Stimulated activated CD8-positive, alpha-beta memory T cell treated with anti-CD3 and anti-CD28 coated beads, Interleukin-7, amount 100 ng/mL, for 24 hours (primary cell): ENCODE measurements at places on chromosomes 16 and 17.

DNA sequence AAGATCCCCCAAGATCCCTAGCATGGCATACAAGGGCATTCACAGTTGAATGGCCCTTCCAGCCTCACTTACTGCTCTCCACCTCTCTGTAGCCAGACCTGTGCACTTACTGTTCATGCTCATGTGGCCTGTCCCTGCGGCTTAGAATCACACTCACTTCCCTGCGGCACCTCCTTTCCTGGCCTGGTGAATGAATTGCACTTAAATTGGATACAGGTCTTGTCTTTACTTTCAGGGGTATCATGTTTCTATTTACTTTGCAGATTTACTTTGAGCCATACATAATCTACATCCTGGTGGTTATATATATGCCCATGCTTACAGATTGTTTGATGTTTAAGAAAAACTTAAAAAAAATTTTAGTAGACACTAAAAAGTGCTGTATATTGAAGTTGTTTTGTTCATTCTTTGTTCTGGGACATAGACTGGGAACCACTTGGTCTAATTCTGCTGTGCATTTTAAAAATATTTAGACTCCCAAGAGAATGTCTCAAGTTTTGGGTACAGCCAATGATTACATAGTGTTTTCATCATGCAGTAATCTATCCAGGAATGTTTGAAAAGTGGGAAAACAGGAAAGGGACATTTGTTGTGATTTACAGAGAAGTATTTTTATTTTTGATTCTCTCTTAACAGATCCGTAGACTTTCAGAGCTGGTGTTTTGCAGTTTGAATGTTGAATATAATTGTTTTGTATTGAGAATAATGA, 63.9 kb downstream of the NUP88 start:
- no peak for DNase-seq

- DNase-seq: no peak
These were observed 22.5 kb downstream of the DNAI2 start for GRCh38 chr17:74296548-74296936.

DNA sequence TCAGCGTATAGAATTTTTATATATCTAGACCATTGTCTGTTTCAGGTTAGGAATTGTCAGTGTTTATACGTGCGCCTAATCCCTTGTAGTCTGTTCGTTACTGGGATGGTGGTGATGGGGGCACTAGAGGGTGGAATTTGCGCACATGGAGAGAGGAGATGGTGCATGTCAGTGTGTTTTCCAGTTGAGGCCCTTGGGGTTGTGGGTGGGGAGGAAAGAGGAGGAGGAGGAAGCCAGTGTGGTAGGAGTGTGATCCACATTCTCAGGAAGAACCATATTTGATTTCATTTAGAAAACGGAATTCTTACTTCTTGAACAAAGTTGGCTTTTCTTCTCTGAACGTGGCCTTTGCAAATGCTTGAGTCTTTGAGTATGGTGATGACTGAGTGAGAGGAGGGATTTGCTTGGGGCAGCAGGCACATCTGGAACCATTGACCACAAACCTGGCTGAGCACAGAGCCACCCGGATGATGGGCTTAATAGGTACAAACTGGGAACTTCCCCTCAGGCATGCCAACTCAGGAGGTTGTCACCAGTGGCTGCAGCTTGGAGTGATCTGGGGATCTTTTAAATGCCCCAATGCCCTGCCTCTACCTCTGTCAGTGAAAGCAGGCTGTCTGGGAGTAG, 98.9 kb downstream of the PRKCB start:
- DNase-seq: no peak

GRCh38 chr17:44363613-44364159, at the start of gene FAM171A2:
TSS of gene FAM171A2 (minus strand) at chr17:44363853. CDS start at chr17:44363714, 139 bp downstream.
- no peak for DNase-seq

- DNase-seq: no peak
These were observed 950 bp downstream of the KLHDC4 start for GRCh38 chr16:87764600-87765472.

- no peak for DNase-seq
These were observed 2.0 kb downstream of the PITPNM3 start for GRCh38 chr17:6554342-6554741.

DNA sequence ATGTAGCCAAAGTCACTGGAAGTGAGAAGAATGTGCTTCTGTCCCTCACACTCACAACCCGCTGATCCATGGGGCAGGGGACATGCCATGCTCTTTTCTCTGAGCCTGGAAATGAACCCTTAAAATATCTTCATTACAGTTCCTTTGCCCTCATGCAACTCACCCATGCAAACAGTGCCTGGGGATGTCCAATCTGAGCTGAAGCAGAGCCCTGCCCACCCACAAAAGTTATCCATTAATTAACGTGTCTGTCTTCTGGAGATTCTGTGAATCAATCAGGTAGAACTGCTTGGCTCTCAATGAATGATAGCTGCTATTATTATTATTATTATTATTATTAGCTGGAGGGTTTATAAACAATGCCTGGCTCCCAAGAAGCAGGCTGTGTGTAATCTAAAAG, 133.7 kb downstream of the USP31 start:
- DNase-seq: no peak

DNA sequence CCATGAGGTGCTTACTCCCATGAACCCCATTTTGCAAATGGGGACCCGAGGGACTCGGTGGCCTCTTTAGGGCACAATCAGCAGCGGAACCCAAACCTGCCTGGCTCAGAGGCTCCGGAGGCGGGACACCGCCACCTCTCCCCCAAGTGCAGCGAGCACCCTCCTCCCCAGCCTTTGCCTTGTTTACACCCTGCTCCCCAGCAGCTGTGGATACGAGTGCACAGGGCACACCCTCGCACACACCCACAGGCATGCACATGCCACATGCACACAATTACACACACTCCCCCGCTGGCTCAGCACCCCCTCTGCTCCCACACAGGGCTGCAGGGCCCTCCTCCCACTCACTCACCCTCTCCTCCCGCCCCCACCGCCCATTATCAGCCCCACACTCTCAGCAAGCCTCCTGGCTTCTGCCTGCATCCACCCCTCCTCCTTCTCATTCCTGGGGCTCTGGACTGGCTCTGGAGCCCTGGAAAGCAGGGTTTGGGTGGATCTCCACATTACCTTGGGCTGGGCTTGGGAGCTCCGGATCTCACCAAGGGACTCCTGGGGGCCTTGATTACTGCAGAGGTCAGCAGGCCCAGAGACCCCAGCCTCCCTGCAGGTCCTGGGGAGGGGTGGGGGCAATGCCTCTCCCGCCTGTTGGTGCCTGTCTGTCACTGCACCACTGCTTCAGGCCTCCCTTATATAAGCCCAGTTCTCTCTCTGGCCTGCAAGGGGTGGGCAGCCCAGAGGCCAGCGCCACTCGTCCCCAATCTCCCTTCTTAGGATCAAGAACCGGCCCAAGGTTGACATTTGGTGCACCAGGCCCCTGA, 6.4 kb downstream of the PDK2 start:
- DNase-seq: no peak

DNA sequence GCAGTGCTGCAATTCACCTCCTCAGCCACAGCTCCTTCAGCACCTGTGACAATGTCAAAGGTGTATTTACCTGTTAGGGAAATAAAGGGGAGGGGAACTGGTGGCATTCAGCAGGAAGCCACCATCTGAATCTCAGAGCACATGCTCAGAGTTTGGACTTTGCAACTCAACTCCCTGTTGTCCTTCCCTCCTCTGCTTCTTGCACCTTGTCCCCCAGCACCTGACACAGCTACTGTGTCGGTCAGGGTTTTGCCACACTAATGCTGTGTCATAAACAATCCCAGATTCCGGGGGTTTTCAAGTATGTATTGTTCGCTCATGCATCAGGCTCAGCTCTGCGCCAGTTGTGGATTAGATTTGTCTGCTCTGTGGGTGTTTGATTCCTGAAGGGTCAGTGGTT, 43.7 kb downstream of the HSBP1 start:
- DNase-seq: no peak

GRCh38 chr17:75364078-75364477, 41.4 kb downstream of the GRB2 start:
- no peak for DNase-seq
